ENCODE measurements at places on chromosomes 7 and 10.

GRCh38 chr7:84533182-84533581, 338.6 kb upstream of the SEMA3A start:
- no peak for DNase-seq

- DNase-seq, result no peak
These were observed 72.5 kb upstream of the IGFBP3 start for GRCh38 chr7:45993621-45994020.

GRCh38 chr7:26188206-26188956, 12.2 kb downstream of the HNRNPA2B1 start:
- no peak for DNase-seq

DNA sequence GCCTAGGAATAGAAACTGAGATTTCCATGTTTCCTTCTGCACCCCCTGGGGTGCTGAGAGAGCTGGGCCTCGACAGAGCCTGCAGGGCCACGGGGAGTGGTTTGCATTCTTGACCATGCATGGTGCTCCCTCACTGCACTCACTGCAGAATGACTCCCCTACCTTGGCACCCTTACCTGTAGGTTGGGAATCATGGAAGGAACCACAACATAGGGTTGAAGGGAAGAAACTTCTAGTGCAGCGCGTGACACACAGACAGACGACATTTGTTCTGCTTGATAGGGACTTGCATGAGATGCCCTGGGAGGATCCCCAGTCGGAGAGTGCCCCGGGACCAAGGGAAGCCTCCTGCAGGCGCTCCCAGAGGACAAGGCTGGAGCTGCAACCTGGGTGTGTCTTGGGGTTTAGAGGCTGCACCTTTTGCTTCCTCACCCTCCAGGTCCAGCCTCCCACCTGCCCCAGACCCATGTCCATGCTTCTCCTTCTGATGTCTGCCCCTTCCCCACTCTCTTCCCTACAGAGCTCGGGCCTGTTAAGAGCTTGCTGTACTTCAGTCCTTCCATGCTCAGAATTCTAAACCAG, 245.2 kb downstream of the ABCA13 start:
- DNase-seq, result no peak

DNA sequence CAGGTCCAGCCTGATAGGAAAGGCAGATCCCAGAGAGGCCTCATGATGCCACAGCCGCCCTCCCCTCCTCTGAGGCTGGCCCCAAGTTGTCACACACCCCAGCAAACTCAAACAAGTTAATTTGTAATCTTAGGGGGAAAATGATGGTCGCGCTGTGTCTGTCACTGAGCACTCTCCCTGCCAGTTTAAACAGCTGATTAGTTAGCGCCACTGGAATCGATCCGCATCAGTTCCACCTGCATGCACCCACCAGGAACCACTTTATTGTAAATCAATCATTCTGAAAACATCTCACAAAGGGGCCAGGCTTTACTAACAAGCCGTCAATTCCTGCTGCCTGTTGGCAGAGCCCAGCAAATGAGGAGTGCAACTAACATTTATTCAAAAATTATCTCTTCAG, 870.9 kb downstream of the KCNMA1 start:
- no peak for DNase-seq

DNA sequence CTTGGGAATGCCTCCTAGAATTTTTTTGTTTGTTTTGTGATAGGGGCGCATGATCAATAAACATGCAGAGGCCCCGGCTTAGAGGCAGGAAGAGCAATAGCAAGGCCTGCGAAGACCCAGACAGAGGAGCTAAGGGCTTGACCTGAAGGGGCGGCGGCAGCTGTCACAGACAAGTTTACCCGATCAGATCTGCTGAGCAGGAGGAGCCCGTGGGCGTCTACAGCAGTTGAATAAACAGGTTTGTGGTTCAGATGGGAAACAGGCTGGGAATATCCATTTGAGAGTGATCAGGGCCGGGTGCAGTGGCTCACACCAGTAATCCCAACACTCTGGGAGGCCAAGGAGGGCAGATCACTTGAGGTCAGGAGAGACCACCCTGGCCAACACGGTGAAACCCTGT, 126.0 kb upstream of the CALN1 start:
- no peak for DNase-seq

- DNase-seq, result no peak
These were observed 85.5 kb downstream of the MKI67 start for GRCh38 chr10:128040681-128041080.

GRCh38 chr10:75475460-75476182, 44.2 kb downstream of the LRMDA start:
- DNase-seq, result no peak

- DNase-seq, result no peak
These were observed 177.0 kb downstream of the SND1 start for GRCh38 chr7:127828843-127829500.

DNA sequence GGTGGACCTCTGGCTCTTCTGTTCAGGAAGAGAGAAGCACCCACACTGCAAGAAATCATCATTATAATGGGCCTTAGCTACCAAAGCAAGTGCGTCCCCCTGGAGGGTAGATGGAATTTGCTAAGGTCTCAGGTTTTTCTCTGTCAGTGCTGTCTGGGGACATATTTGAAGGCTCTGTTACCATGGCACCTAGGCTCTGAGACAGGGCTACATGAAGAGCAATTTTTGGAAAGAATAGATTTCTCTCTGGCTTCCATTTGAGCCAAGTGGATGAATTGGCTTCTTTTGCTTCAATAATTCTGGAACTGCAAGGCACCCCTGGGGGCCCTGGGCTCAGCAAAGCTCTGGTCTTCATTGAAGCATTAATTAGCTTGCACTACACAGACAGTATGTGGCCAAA, 349.1 kb upstream of the GALNT17 start:
- DNase-seq, result no peak

DNA sequence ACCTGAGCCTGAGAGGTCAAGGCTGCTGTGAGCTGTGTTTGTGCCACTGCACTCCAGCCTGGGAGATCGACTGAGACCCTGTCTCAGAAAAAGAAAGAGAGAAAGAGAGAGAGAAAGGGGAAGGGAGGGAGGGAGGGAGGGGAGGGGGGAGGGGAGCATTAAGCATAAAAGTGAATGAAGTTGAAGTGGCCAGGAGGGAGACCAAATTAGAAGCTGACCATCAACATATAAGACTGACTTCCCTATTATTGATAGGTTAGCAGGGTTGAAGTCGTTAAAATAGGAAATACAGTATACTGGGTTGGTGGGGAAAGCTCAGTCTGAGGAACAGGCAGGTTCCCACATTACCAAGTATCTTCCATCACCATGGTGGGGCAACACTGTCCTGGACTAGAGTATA, 117.1 kb upstream of the MKLN1 start:
- DNase-seq, result no peak

- DNase-seq, result no peak
These were observed 9.6 kb upstream of the VWC2 start for GRCh38 chr7:49763791-49764190.

DNA sequence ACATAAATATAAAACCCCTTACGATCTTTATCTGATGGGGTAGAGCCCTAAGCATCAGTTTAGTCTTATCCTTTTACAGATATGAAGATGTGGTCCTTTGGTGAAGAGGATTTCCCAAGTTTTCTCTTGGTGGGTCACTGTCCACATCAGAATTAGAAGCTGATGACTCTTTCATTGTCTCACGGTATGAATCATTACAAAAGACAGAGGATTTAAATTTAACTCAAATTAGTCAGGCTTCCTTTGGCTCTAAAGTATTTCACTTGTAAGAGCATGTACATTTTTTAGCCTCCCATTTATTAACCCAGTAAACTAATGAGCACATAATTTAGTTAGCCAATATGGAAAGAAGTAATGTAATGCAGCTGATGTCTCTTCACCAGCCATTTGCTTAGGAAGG, 49.9 kb upstream of the TMEM26 start:
- DNase-seq, result no peak

Measured in hypothalamus (tissue), 51 donors.